ENCODE measurements at places on chromosomes 5 and 9.

DNA sequence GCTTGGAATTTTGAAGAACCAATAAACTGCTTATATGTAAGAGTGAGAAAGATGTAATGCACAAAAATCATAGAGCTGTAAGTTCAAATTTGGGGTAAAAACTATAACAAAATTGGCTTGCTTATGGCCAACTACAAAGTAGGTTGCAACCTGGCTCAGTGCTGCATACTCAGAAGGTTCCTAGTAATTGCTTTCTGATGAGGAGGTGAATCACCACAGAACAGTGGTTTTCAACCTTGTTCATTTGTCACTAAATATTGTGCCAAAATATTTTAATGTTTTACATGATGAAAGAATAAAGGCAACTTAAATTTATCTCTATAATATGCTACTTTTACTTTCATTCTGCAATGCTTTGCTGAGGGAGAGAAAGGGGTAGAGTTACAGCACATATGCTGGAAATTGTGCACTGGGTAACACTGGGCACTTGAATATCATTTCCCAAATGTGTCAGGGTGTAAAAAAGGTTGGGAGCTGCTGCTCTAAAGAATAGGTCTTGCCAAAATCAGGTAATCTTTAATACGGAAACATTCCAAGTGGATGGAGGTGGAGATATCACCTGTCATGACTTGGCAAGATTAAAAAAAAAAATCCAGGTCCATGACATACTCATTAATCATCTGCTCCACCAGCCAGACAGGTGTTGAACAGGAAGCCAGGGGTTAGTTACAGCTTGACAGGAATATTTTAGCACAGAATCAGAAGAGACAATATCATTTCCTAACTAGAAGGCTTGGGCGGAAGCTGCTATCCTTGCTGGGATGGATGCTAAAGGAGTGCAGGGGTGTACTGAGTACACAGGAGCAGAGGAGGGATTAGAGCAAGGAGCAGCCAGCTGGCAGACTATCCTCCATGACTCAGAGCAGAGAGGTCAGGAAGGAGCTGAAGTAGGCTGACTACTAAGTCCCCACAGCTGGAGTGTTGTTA, 34.6 kb upstream of the CCL21 start:
- peak; percentile 56 for DNase-seq

DNA sequence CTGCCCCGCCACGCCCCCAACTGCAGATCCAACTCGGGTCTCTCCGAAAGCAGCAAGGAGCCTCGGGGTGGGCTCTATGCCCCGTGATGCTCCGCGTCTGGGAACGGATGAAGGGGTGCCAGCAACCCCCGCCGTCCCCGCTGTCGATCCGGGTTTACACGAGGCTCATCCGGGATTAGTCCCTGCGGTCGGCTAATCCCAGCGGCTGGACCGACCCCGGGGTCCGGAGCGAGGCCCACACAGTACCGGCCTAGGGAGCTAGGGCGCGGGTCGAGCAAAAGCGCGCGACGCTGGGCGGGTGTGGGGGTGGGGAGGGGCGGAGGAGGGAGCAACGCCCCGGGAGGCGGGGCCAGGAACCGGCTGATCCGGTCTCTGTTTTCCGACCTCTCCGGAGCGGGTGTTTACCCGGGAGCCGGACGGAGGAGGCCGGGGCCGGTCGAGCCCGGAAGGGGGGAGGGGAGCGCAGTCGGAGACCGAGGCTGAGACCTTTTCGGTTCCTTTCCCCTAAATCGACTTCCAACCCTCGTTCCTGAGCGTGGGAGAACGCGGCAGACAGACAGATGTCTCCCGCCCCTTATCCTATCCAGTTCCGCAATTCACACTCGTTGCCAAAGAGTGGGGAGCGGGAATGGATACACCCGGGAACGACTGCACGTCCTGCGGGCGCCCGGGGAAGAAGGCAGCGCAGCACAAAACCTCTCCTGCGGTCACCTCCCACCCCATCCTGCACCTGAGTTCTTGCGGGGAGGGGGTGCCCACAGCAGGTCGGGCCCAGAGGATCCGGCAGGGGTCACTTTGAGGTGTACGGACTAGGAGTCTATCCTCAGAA, 28.6 kb downstream of the PCDH1 start:
- peak; percentile 59 for DNase-seq

DNA sequence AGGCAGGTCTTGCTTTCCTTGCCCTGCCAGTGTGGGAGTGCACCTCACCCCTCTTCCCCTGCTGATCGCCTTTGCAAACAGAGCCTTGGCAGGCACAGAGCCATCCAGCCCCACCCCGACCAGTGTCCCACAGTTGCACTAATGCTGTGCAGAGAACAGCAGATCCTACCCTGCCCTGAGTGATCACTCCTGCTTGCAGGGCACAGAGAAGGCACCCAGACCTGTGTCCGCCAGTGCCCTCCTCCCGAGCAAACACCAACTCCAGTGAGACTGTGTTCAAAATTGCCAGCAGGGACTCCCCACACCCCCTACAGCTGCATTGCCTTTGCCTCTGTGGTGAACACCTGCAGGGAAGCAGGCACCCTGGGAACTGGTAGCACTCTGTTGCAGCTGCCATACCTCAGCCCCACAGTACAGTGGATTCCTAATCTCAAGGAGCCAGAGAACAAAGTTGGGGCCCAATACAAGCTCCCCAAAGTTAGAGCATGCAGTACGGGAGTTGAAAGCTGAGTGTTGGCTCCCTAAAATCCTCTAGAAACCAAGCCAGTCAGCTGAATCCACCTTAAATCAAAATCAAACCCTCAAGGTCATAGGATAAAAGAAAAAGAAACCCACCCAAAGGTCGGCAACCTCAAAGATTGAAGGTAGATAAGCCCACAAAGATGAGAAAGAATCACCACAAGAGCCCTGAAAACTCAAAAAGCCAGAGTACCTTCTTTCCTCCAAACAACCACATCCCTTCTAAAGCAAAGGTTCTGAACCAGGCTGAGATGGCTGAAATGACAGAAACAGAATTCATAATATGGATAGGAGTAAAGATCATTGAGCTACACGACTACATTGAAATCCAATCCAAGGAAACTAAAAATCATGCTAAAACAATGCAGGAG, 92.9 kb upstream of the PIK3R1 start:
- DNase-seq: no peak

DNA sequence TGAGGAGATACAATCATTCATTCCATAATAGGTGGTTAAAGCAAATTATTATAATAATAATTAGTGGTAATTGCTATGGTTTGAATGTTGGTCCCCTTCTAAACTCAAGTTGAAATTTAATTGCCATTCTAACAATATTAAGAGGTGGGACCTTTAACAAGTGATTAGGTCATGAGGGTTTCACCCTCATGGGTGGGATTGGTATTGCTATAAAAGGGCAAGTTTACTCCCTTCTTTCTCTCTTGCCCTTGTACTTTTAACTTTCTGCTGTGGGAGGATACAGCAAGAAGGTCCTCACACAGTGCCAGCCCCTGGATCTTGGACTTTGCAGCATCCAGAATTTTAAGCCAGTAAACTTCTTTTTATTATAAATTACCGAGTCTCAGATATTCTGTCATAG, 101.9 kb upstream of the PARP8 start:
- DNase-seq: no peak

- no peak for DNase-seq
These were observed 163.4 kb downstream of the RAB3C start for GRCh38 chr5:58746321-58746720.
